ENCODE measurements at places on chromosomes 16 and 17. TPM values are rescaled to one million over a fixed set of nuclear protein-coding genes. Genes with fewer than 3 reads are reported as not detected.

The CLEC3A gene
- not detected for total RNA-seq

The CD300LG gene
- under 0.01 TPM for total RNA-seq

The CA5A gene
- not detected for total RNA-seq

The TBX2 gene
- total RNA-seq = 0.65 TPM

The SOX8 gene
- total RNA-seq = 0.34 TPM

The G6PC1 gene
- not detected for total RNA-seq

The DHRS7C gene
- total RNA-seq = not detected

The HYDIN gene
- not detected for total RNA-seq

The TP53TG3B gene
- total RNA-seq = not detected

The MT1M gene
- 0.54 TPM for total RNA-seq

The SCN4A gene
- total RNA-seq = under 0.01 TPM

Measured in dermis lymphatic vessel endothelial cell (primary cell).